ENCODE measurements at places on chromosomes 6 and 20. TPM values are rescaled to one million over a fixed set of nuclear protein-coding genes. Genes with fewer than 3 reads are reported as not detected.

Gene ENPP5
- 1.9 TPM for total RNA-seq

GRCh38 chr6:121143476-121143875, 190.8 kb downstream of the TBC1D32 start:
- no peak for DNase-seq

DNA sequence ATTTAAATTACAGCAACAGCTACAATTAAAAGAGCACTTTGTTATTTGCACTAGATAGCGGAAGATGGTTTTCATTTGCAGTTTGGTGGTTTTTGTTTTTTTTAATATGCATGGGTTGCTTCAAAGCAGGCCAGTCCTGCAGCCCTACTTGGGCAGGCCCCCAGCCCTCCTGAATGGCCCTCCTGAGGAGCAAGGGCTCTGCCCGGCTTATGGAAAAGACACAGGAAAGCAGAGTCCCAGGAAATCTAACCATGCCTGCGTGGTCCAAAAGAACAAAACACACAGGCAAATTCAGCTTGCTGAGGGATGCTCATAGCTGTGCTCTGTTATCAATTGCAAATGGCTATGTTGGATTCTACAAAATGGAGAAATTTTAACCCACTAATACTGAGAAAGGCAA, 371.1 kb upstream of the ARID1B start:
- no peak for DNase-seq

Gene KCNK16
- not detected for total RNA-seq

- DNase-seq = no peak
Observed at GRCh38 chr6:56223995-56224394, 23.4 kb downstream of the COL21A1 start.

Data from sciatic nerve (tissue), 2 donors.